NCI-H524 (cell line): ENCODE measurements at places on chromosomes 6 and 20.
A peak's percentile ranks its signal among the peaks of the same experiment; 100 is the strongest.

GRCh38 chr20:5357946-5358345 lies 41.2 kb upstream of the PROKR2 start:
- no peak for DNase-seq

DNA sequence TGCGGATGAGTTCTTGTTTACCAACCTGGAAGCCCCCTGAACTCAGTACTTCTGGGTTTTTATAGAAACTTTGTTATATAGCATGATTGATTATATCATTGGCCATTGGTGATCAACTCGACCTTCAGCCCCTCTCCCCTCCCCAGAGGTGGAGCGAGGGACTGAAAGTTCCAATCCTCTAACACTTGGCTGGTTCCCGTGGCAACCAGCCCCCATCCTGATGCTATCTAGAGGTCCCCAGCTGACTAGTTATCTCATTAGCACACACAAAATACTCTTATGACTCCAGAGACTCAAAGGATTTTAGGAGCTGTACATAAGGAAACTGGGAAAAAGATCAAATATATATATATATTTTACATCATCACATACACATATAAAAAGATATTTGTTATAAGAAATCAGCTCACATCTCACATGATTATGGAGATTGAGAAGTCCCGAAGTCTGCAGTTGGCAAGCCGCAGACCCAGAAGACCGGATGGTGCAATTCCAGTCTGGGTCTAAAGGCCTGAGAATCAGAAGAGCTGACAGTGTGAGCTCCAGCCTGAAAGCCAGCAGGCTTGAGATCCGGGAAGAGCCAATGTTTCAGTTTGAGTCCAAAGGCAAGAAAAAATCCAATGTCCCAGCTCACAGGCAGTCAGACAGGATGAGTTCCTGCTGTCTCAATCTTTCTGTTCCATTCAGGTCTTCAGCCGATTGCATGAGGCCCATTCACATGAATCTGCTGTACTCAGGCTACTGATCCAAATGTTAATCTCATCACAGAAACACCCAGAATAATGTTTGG lies 179.3 kb upstream of the DTNBP1 start:
- peak; percentile 7 for DNase-seq

DNA sequence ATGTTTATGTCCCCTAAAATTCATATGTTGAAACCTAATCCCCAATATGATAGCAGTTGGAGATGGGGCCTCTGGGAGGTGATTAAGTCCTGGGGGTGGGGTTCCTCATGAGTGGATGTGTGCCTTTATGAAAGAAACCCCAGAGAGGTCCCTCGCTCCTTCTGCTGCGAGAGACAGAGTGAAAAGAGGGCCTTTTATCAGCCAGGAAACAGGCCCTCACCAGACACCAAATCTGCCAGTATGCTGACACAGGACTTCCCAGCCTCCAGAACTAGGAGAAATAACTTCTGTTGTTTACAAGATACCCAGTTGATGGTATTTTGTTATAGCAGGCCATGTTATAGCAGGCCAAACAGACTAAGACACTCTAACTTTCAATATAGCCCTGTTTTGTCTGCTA lies 100.9 kb upstream of the NFATC2 start:
- no peak for DNase-seq

DNA sequence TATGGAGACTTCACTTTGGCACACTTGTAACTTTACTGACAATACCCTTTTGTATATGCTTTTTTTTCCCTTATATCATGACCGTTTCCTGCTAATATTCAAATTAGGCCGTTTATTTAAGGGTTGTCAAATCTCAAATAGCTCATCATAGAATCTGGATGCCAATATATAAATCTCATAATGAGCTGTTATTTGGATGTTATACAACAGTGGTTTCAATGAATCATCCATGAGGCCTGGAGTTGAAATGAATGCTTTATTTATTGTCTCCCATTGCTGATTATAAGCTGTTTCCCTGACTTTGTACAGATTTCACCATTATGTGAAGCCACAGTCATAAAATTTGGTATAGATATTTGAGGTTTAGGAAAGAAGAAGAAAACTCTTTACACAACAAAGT lies 256.1 kb downstream of the PLCB1 start:
- no peak for DNase-seq

DNA sequence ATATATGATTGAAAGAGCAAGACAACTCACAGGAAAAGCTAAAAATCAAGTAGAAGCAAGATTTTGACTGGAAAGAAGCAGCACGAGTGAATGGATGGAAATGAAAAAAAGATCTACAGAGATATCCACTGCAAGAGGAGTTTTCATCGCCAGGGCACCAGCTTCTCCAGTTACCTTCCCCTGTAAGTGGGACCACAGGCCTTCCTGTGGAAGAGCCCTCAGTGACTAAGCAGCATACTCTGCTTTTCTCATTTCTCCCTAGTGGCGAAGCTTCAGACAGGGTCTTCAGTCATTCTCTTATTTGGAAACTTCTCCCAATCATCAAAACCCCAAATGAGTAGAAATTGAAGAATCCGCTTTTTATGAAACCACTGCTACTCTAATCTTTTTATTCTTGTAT lies 40.5 kb downstream of the ADGRB3 start:
- DNase-seq = no peak

DNA sequence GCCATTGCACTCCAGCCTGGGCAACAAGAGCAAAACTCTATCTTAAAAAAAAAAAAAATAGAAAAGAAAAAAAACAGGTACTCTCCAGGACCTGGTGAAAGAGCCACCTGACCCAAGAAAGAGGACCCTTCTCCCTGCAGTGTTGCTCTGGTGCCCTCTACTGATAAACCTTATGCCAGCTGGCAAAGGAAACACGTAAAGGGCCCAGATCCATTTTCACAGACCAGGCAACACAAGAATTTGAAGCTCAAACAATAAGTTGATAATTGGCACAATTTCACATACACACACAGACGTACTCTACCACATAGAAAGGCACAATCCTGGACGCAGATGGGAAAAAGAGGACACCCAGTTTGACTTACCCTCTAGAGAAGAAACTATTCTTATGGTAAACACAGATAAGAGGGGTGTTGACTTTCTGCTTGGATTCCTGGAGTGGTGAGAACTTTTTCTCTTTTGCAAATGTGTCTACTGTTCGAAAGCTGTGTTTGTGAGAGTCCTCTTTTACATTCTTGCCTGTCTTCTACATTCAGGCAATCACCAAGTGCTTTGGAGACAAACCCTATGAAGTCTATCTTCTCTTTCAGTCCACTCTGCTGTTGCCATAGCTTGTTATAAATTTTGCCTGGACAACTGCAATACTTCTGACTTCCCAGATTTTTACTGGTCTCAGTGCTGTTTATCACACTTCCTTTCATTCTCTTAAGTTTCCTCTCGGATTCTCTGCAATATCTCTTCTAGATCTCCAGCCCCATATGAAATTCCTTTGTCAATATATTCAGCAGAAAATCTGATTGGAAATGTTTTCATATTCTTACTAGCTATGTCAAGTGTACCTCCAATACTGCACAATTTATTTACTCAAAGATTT lies 6.4 kb upstream of the SNRPB start:
- DNase-seq = no peak

DNA sequence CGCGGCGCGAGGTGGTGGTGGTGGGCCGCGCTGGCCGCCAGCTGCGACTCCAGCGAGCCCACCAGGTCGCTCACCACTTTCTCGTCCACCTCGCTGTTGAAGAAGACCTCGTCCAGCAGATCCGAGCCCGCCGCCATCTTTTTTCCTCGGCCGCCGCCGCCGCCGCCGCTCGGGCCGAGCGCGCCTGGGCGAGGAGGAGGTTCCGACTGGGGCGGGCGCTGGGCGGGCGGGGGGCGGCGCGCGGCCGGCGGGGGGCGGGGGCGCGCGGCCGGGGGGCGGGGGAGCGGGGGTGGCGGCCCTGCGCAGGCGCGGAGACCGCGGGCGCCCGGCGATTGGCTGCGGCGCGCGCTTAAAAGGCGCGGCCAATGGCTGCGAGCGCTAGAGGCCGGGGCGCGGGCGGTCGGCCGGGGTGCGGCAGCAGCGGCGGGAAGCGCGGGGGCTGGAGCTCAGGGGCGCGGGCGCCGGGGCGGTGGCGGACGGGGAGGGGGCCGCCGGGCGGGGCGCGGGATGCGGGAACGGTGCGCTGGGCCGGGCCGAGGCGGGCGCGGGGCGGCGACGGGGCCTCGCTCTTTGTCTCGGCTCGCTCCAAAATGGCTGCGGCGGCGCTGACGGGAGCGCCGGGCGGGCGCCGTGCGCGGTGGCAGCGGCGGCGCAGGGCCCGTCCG lies at the start of gene TAF4:
TAF4 (minus strand) TSS at position 208 of the 665 bp plus-strand sequence; CDS start at position 137, 71 bp downstream.
- DNase-seq = peak; percentile 56

DNA sequence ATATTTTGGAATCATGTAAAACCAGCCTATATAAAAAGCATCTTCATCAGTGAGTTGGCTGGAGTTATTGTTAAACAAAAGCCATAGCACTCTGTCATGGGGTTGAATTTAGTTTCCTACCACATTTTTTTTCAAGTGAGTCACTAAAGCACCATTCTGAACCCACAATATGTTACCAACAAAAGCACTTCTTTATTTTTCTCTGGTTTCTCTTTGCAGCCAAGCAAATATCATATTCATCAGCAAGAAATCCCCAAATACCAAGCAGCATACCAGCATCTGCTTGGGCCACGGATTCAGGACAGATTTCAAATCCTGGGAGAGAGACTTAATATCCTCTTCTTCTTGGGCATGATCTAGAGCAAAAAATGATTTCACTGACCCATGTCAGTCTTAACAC lies 441.4 kb downstream of the BCKDHB start:
- no peak for DNase-seq

- DNase-seq = no peak
Observed at GRCh38 chr6:142013287-142013686, 119.4 kb upstream of the GJE1 start.

GRCh38 chr20:1389703-1390580 lies 2.9 kb downstream of the FKBP1A start:
- no peak for DNase-seq

- no peak for DNase-seq
Observed at GRCh38 chr6:36095497-36096391, 34.6 kb upstream of the MAPK13 start.

- DNase-seq = no peak
Observed at GRCh38 chr6:112618849-112619248, 271.7 kb downstream of the RFPL4B start.

GRCh38 chr6:28863604-28864325 lies 60.0 kb downstream of the TRIM27 start:
- peak; percentile 66 for DNase-seq

DNA sequence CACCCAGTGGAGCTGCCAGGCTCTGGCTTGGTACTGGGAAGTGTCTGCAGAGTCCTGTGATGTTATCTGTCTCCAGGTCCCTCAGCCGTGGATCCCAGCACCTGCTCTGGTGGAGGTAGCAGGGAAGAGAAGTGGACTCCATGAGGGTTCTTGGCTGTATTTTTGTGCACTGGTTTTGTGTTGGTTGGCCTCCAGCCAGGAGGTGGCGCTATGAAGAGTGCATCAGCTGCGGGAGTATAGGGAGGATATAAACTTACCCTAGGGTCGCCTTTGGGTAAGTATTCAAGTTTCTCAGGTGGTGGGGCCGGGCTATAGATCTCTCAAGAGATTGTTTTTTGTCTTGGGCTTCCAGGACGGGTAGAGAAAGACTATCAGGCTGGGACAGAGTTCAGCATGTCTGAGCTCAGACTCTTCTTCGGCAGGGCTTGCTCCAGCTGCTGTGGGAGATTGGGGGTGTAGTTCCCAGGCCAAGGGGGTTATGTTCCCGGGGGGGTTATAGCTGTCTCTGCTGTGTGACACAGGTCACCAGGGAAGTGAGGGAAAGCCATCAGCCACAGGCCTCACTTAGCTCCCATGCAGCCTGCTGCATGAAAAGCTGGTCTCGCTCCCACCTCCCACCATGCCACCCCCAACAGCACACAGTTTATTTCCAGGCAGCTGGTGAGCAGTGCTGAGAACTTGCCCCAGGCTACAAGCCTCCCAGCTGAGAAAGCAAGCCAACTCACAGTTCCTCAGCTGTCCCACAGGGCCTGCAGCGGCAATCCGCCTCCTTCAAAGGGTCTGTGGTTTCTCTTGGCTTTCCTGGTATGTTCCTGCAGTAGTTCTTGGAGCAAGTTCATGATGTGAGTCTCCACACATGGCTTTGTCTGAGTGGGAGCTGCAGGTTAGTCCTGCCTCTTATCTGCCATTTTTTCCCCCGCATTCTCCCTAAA lies 115.7 kb downstream of the AIG1 start:
- DNase-seq = no peak

GRCh38 chr20:59813126-59813947 lies 120.1 kb downstream of the SYCP2 start:
- no peak for DNase-seq

GRCh38 chr6:11248974-11249761 lies 16.7 kb upstream of the NEDD9 start:
- no peak for DNase-seq

- DNase-seq = no peak
Observed at GRCh38 chr6:40713002-40713719, 126.0 kb upstream of the LRFN2 start.
